ENCODE measurements at places on chromosomes 3 and 15.

GRCh38 chr3:39143051-39143885 lies 10.1 kb downstream of the CSRNP1 start:
- no peak for DNase-seq

DNA sequence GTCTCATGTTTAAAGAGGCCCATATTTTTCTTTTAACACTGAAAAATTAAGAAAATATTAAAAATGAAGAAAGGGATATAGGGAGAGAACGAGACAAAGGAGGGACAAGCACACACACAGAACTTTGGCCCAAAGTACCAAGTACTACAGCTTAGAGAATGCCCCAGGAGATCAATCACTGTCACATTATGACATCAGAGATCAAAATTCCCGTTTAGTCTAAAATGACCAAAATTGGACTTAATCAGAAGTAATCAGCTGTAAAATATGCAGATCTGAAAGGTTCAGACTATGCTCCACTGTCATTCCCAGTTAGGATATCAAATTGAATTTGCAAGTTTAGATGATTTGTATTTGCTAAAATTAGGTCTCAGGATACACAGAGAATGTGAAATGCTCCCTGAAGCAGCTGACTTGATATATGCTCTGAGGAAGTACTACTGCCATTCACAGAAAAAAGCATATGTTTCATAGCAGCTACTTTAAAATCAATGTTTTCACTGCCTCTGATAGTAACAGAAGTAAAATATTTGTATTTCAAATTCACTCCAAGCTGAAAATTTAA lies 123.0 kb downstream of the PEAK1 start:
- DNase-seq, result no peak

GRCh38 chr3:22714749-22715148 lies 488.4 kb upstream of the UBE2E2 start:
- DNase-seq, result no peak

DNA sequence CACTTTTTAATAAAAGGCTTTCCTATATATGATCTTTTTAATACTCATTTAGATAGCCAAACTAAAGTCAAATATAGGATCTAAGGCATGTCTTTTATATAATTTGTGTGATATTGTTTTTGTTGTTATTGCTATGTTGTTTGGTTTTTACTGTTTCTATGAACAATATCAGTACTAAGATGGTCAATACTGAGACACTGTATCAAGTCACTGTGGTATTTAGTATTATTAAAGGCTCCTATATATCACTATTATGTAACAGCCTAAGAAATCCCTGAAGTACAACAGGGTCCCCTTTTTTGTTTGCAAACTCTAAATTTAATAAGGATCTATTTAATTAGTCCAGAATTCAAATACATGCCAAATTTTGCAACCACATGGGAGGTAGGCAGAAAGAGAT lies 61.9 kb downstream of the TBC1D5 start:
- DNase-seq, result no peak

DNA sequence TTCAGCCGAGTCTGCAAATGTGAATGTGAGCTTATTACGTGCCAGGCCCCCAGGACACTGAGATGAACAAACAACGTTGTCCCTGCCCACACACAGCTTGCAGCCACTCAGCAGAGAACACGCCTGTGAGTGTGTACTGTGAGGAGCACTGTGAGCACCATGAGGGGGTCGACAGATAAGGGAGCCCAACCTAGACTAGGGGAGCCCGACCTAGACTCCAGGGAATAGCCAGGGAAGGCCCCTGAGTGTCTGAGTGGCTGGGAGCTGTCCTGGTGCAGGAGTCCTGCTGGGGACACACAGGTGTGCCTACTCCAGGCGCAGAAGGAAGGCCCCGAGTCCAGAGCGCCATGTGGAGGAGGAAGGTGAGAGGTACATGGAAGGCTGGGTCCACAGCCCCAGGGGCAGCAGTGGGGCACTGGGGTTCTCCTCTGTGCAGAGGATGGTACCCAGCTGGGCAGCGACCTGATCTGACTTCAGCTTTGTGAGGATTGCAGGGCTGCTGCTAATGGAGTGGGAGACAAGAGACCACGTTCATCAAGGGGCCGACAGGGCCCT lies 36.5 kb downstream of the MGLL start:
- no peak for DNase-seq

- no peak for DNase-seq
Observed at GRCh38 chr3:164468055-164468454, 610.2 kb downstream of the SI start.
